ENCODE measurements at places on chromosomes 7 and 10.

DNA sequence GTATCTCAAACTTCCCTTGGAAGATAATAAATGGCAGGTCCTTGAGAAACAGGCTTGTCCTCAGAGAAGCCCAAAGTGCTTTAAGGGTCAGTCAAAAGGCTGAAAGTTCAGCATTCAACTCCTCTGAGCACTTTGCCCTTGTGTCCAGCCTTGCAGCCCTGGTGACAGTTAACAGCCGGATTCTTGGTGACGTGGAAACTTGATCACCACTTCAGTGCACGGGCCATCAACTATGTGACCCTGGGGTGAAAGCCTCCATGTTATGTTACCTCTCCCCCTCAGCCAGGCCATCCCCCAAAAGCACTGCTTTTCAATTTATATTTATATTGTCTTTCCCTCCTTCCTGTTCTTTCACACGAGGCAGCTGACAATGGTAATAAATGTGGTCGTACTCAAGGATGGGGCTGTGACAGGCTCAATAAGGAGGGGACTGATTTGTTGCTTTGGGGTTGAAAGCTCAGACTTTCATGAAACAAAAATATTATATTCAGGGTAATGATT lies 164.0 kb upstream of the NRP1 start:
- H3K4me1 ChIP-seq: no peaks in the 10 kb centered on the region
- no peaks in the 10 kb centered on the region for H3K27me3 ChIP-seq

GRCh38 chr7:108480311-108480710 lies 24.1 kb upstream of the NRCAM start:
- no peak for DNase-seq
- H3K4me3 ChIP-seq: no peak overlapping the region
- H3K36me3 ChIP-seq: peaks cover 12% of the 10 kb centered on the region
- no peak overlapping the region for H3K27ac ChIP-seq

GRCh38 chr7:43302773-43303460 lies 190.5 kb downstream of the HECW1 start:
- H3K4me3 ChIP-seq: no peak overlapping the region
- no peaks in the 10 kb centered on the region for H3K27me3 ChIP-seq
- H3K36me3 ChIP-seq: no peaks in the 10 kb centered on the region
- no peak for DNase-seq
- peak overlapping the region; percentile 68 for H3K27ac ChIP-seq

- H3K36me3 ChIP-seq: no peaks in the 10 kb centered on the region
- H3K27me3 ChIP-seq: no peaks in the 10 kb centered on the region
- H3K4me1 ChIP-seq: no peaks in the 10 kb centered on the region
- no peak for DNase-seq
These were observed 241.6 kb downstream of the HPSE2 start for GRCh38 chr10:98994030-98994429.

DNA sequence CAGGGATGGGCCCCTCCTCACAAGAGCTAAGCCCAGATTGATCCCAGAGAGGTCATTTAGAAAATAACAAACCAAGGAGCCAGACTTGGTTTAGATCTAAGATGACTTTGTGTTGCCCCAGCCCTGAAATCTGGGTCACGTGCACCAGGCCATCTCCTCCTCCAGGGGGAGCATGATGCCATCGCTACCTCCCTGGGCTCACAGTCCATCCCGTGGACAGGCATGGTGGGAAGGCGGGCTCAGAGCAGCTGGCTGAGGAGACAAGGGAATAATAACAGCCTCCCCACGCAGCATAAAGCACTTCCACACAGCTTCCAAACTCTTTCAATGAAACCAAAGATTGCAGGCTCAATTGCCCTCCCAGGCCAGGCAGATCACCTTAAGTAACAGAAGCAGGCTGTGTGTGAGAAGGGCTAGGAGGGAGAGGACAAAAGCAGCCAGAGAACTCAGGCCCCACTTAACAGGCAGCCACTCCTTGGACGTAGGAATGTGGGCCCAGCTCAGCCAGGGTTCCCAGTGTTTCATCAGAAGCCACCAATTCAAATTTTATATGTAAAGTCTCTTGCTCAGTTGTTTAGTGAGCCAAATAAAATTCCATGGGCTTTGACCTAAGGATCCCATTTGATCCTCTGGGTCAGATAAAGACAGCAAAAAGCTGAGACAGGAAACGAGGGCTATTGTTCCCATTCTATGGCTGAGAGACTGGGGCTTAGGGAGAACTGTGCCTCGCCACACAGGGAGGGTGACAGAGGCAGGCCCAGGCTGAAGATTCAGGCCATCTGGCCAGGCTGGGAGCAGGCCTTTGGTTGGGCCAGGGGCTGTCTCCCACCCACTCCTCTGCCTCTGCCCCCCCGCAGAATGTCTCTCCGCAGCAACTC lies 100.2 kb downstream of the COL13A1 start:
- peak overlapping the region; percentile 6 for H3K27ac ChIP-seq
- peak; percentile 75 for DNase-seq
- H3K4me3 ChIP-seq: peak overlapping the region; percentile 4
- H3K36me3 ChIP-seq: peaks cover 6% of the 10 kb centered on the region
- peaks cover 4% of the 10 kb centered on the region for H3K27me3 ChIP-seq

DNA sequence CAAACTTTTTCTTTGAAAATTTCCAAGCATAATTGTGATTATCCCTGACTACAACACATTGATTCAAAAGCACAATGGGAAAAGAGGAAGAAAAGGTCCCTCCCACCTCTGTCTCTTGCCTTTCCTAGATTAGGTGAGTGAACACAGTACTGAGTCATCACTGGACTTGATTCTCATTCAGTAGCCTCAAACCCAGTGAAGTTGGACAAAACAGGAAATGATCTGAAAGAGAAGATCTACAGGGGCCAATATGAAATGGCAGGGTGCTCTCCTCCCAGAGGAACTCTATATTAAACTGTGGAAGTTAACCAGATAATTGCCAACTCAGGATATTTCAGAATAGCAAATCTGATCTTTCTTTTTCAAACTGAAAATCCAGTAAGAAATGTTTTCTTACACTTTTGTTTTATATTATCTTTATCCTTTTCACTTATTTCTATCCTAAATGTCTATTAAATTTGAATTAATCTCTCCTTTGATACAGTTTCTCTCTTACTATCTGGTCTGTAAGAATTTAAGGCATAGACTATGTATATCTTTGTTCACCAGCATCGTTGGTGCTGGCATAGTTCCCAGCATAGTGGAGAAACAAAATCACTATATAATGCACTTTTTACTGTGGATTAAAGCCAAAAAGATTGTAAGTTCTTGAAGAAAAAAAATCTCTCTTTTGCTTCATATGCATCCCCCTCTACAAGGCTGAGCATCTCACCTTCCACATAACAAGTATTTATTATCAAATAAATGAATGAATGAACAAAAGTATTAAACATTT lies 41.4 kb upstream of the IKZF1 start:
- DNase-seq: no peak
- no peak overlapping the region for H3K27ac ChIP-seq
- no peak overlapping the region for H3K4me3 ChIP-seq

DNA sequence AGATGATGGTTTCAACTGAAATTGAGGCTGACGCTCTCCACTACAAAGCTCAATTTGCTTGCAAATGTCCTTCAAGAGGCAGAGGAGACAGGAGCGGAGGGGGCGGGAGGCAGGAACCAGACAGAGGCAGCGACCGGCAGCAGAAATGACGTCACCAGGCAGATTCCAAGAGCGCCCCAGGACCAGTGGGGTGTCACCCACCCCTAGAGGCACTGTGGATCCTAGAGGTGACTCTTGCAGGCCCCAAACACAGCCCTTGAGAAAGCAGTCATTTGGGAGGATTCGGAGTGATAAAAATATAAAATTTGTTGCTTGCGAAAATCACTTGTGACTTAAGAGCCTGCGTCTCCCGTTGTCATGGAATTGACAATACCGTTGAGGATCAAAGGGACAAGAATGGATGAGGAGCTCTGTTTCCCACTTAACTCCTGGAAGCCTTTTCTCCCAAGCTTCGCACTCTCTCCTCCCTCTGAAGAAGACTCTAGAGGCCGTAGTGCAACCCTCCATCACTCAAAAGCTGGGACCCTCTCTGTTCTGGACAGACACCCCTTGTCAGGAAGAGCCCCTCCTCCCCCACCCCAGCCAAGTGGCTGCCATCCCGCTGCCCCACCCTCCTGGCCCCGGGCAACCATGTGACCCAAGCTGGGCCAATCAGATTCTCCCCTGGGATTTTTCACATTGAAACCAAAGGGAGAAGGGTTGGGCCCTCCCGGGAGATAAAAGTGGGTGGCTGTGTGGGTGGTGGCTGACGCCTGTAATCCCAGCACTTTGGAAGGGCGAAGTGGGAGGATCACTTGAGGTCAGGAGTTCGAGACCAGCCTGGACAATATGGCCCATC lies 16.3 kb upstream of the SLC29A4 start:
- DNase-seq: no peak
- H3K4me1 ChIP-seq: peaks cover 4% of the 10 kb centered on the region
- no peak overlapping the region for H3K4me3 ChIP-seq

DNA sequence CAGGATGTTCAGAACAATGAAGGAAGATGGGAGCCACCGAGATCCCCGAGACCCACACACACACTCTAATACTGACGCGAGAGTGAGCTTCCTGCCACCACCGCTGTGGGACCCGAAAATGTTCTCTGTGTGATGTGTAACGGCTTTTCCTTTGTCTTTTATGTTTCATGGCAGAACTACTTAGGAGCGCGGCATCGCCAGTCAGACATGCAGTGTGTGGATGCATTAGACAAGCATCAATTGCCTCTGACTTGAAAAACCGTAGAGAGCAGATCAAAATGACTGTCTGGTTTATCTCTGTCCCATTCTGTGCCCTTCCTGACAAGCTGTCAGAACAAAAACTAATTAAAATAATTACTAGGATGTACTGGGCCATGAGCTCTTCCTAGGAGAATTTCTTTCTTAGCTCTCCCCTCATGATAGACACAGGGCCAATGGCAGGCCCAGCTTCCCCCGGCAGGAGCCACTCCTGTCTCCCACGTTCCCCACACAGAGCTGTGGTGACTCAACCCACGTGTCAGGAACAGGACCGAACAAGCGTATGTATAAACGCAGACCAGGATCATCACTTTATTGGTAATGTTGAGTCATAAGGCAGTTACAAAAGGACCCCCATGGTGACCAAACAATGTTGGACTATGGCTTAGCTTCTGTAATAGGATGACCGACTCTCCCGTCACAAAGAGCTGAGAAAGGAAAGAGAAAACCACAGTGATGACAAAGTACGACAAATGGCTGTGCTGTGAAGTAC lies 705.0 kb downstream of the PARD3 start:
- peaks cover 11% of the 10 kb centered on the region for H3K27me3 ChIP-seq
- H3K4me3 ChIP-seq: no peak overlapping the region
- H3K27ac ChIP-seq: no peak overlapping the region

DNA sequence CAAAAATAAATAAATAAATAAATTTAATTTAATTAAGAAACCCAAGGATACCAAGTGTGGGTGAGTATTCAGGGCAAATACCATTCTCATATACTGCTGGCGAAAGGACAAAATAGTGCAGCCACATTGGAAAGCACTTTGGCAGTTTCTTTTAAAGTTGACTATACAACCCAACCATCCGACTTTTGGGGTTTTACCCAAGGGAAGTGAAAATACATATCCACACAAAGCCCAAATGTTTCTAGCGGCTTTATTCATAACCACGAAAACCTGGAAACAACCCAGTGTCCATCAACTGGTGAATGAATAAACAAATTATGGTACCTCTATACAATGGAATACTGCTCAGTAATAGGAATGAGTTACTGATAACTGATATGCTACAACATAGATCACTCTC lies 36.2 kb upstream of the OGDHL start:
- no peaks in the 10 kb centered on the region for H3K27me3 ChIP-seq
- no peaks in the 10 kb centered on the region for H3K36me3 ChIP-seq
- H3K4me3 ChIP-seq: no peak overlapping the region
- H3K27ac ChIP-seq: no peak overlapping the region
- no peak for DNase-seq

DNA sequence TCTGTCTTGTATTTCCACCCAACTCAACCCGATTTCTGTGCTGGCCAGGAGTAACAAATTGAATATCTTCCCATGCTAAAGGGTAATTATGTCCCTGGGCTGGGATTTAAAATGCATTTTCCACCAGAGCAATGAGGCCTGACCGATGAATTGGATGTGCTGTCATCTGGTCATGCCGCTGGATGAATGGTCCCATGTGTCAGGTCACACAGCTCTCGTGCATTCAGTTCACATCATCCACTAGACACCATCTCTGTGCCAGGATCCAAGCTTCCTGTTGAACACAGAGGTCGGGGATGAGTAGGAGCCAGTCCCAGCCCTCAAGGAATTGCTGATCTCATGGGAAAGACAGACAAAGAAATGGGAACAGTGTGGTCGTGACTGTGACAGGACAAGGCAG lies 200.8 kb downstream of the ADRA2A start:
- peaks cover 3% of the 10 kb centered on the region for H3K27me3 ChIP-seq
- DNase-seq: no peak
- H3K4me3 ChIP-seq: no peak overlapping the region
- H3K27ac ChIP-seq: no peak overlapping the region
- H3K36me3 ChIP-seq: peaks cover 4% of the 10 kb centered on the region

- DNase-seq: no peak
- no peak overlapping the region for H3K27ac ChIP-seq
- no peaks in the 10 kb centered on the region for H3K36me3 ChIP-seq
- no peaks in the 10 kb centered on the region for H3K4me1 ChIP-seq
These were observed 51.4 kb upstream of the ANLN start for GRCh38 chr7:36338256-36338655.

- peaks cover 1% of the 10 kb centered on the region for H3K27me3 ChIP-seq
- H3K27ac ChIP-seq: no peak overlapping the region
These were observed 19.6 kb downstream of the TMEM176A start for GRCh38 chr7:150820148-150820547.

- H3K27me3 ChIP-seq: no peaks in the 10 kb centered on the region
- no peak for DNase-seq
- H3K4me3 ChIP-seq: no peak overlapping the region
- no peaks in the 10 kb centered on the region for H3K36me3 ChIP-seq
- no peak overlapping the region for H3K27ac ChIP-seq
These were observed 151.0 kb upstream of the FRMD4A start for GRCh38 chr10:14481752-14482151.

- no peaks in the 10 kb centered on the region for H3K4me1 ChIP-seq
- no peak for DNase-seq
- H3K4me3 ChIP-seq: no peak overlapping the region
These were observed 41.4 kb downstream of the STAM start for GRCh38 chr10:17685233-17685840.

GRCh38 chr7:21722371-21722770 lies 179.5 kb downstream of the DNAH11 start:
- no peaks in the 10 kb centered on the region for H3K36me3 ChIP-seq
- H3K4me3 ChIP-seq: no peak overlapping the region
- H3K4me1 ChIP-seq: no peaks in the 10 kb centered on the region
- H3K27ac ChIP-seq: no peak overlapping the region
- no peak for DNase-seq

GRCh38 chr7:28405662-28406061 lies 6.7 kb upstream of the CREB5 start:
- DNase-seq: no peak
- peaks cover 4% of the 10 kb centered on the region for H3K36me3 ChIP-seq
- peaks cover 9% of the 10 kb centered on the region for H3K4me1 ChIP-seq
- no peak overlapping the region for H3K4me3 ChIP-seq
- no peak overlapping the region for H3K27ac ChIP-seq

- peaks cover 5% of the 10 kb centered on the region for H3K27me3 ChIP-seq
- H3K27ac ChIP-seq: no peak overlapping the region
- no peaks in the 10 kb centered on the region for H3K4me1 ChIP-seq
- no peak for DNase-seq
- no peak overlapping the region for H3K4me3 ChIP-seq
These were observed 159.2 kb upstream of the PLXNA4 start for GRCh38 chr7:132735476-132735875.
